Stimulated activated CD8-positive, alpha-beta memory T cell treated with anti-CD3 and anti-CD28 coated beads, Interleukin-4, amount 100 ng/mL, for 1 hour (primary cell): ENCODE measurements at places on chromosomes 13 and 19.

GRCh38 chr13:27137759-27138158 is 33.9 kb downstream of the USP12 start:
- no peak for DNase-seq

DNA sequence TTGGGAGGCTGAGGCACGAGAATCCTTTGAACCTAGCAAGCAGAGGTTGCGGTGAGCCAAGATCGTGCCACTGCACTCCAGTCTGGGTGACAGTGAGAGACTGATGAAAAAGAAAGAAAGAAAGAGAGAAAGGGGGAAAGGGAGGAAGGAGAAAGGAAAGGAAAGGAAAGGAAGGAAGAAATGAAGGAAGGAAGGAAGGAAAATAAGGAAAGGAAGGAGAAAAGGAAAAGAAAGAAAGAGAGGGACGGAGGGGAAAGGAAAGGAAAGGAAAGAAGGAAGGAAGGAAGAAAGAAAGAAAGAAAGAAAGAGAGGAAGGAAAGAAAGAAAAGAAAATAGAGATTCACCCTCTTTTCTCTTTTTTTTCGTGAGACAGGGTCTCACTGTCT is 8.7 kb downstream of the PDE4A start:
- DNase-seq: no peak

DNA sequence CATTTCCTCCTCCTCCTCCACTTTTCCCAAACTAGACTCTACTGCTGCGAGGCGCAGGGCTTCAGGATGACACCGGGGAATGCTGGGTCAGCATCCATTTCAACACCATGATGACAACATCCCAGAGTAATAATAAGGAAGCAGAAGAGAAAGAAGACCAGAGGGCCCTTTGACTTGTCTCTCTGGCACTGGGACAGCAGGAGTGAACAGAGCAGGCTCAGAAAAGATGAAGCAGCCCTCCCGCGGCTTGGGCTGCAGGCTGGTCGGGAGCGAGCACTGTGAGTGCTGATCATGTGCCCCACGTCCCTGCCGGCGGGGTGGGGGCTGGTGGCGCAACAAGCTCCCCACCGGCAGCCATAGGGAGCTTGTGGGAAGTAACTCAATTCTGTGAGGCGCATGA is 30.5 kb downstream of the RANBP3 start:
- DNase-seq: no peak

GRCh38 chr13:26816881-26817280 is 56.3 kb upstream of the GPR12 start:
- DNase-seq: no peak

- no peak for DNase-seq
These were observed 912 bp downstream of the GRK1 start for GRCh38 chr13:113667771-113668490.

- DNase-seq: no peak
These were observed 12.5 kb upstream of the GDF15 start for GRCh38 chr19:18373407-18373891.

- no peak for DNase-seq
These were observed 23.1 kb downstream of the PEPD start for GRCh38 chr19:33498391-33499000.

- DNase-seq: no peak
These were observed 383.1 kb downstream of the DLEU7 start for GRCh38 chr13:50460358-50460757.

GRCh38 chr19:15091918-15092753 is 10.1 kb downstream of the OR1I1 start:
- DNase-seq: no peak

- no peak for DNase-seq
These were observed 142.5 kb downstream of the DCLK1 start for GRCh38 chr13:35988648-35989081.

GRCh38 chr13:112188298-112188610 is 121.3 kb downstream of the SOX1 start:
- DNase-seq: no peak
